ENCODE measurements at places on chromosomes 7 and 10.

- DNase-seq, result no peak
Measured at GRCh38 chr10:95508730-95509129, 52.4 kb downstream of the SORBS1 start.

DNA sequence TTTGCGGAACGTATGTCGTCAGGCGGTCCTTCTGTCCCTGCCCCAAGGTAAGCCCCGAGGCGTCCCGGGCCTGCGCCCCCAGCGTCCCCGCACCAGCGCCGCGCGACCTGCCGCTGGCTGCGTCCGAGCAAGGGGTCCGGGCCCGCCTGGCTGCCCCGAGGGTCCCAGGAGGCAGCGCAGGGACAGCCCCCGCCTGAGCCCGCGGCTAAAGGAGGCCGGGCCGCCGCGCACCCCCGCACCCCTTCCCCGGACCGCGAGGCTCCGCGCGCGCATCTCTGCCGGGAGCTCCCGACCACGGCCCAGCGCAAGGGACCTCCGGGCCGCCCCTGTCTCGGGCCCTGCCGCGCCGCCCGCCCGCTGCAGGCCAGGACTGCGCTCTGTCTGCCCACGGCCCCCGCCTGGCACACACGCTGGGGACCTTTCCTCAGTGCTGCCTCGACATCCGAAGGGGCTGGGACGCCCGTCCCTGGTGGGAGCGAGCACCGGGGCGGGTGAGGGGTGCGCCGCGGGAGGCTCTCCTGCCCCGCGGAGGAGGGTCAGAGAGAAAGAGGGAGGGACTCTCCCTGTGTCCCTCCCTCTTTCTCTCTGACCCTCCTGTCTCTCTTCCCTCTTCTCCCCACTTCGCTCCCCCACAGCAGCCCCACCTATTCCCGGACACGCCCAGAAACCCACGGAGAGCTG is 25.0 kb downstream of the SHH start:
- DNase-seq, result no peak

- no peak for DNase-seq
Measured at GRCh38 chr10:65231148-65231547, 1694.7 kb upstream of the LRRTM3 start.

- DNase-seq, result no peak
Measured at GRCh38 chr7:92632791-92633190, 42.6 kb upstream of the FAM133B start.

GRCh38 chr7:142805350-142806021 is 34.7 kb downstream of the PRSS2 start:
- no peak for DNase-seq

DNA sequence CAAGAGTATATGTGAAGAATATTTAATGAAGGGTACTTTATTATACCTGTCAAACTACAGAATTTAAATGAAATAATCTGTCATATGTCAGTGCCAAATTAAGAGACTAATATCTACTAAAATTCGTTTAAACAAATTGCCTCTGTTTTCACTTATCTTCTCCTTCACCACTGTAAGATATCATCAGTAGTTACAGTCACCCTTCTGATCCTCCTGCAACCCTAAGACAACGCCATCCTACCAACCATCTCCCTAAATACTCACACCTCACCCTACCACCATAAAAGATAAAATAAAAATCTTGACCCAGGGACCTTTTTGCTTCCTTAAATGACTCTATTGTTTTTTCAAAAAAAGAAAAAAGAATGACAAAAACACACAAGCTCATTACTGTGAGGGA is 20.8 kb downstream of the EZH2 start:
- DNase-seq, result no peak

GRCh38 chr7:101102026-101102425 is 16.7 kb downstream of the TRIM56 start:
- no peak for DNase-seq

- no peak for DNase-seq
Measured at GRCh38 chr7:116212869-116213268, 2.5 kb downstream of the TES start.

GRCh38 chr10:71783917-71784678 is 10.8 kb upstream of the VSIR start:
- DNase-seq, result no peak

DNA sequence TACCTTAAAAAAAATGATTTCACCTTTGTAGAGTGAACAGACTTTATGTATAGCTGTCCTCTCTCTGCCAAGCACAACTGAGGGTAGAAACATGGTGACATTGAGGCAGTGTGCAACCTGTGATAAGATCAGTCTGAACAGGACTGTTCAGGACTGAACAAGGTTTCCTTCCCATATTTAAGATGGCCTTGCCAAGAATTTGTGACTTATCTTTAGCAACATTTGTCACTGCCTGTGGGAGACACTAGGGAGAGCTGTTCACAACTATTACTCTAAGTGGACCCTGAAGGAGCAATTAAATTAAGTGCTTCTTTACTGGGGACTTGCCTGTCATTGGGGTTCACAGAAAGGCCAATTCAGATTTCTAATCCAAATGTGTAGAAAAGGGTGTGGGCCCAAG is 6.7 kb downstream of the OR13A1 start:
- DNase-seq, result peak; percentile 82

GRCh38 chr7:16697507-16698199 is 51.7 kb downstream of the BZW2 start:
- DNase-seq, result no peak

- no peak for DNase-seq
Measured at GRCh38 chr7:40205992-40206391, 71.2 kb downstream of the SUGCT start.

GRCh38 chr7:5589819-5590595 is 166.4 kb upstream of the TNRC18 start:
- no peak for DNase-seq

DNA sequence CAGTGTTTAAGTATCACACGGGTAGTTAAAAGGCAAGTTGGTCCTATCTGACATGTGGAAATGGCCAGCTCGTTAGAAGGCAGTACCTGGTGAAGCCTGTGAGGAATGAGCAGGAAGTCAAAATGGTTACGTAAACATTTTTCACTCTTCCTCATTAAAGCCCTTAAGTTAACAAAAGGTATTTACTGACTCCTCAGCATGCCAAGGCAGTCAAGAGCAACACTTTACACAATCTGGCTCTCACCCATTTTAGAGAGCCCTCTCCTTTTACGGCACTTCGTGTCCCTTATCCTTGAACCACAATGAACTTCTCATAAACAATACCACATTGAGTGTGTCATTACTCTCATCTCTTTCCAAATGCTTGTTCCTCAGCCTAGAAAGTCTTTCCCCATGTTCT is 11.0 kb upstream of the RSBN1L start:
- peak; percentile 61 for DNase-seq

- DNase-seq, result no peak
Measured at GRCh38 chr10:29130190-29130673, 158.6 kb upstream of the LYZL1 start.

- DNase-seq, result no peak
Measured at GRCh38 chr7:1646957-1647891, 22.9 kb upstream of the ELFN1 start.

GRCh38 chr10:129056734-129057689 is 410.0 kb upstream of the MGMT start:
- no peak for DNase-seq

GRCh38 chr7:27203964-27204594 is 4.2 kb upstream of the HOXA13 start:
- no peak for DNase-seq

- peak; percentile 53 for DNase-seq
Measured at GRCh38 chr7:2873686-2874551, 29.8 kb upstream of the GNA12 start.

DNA sequence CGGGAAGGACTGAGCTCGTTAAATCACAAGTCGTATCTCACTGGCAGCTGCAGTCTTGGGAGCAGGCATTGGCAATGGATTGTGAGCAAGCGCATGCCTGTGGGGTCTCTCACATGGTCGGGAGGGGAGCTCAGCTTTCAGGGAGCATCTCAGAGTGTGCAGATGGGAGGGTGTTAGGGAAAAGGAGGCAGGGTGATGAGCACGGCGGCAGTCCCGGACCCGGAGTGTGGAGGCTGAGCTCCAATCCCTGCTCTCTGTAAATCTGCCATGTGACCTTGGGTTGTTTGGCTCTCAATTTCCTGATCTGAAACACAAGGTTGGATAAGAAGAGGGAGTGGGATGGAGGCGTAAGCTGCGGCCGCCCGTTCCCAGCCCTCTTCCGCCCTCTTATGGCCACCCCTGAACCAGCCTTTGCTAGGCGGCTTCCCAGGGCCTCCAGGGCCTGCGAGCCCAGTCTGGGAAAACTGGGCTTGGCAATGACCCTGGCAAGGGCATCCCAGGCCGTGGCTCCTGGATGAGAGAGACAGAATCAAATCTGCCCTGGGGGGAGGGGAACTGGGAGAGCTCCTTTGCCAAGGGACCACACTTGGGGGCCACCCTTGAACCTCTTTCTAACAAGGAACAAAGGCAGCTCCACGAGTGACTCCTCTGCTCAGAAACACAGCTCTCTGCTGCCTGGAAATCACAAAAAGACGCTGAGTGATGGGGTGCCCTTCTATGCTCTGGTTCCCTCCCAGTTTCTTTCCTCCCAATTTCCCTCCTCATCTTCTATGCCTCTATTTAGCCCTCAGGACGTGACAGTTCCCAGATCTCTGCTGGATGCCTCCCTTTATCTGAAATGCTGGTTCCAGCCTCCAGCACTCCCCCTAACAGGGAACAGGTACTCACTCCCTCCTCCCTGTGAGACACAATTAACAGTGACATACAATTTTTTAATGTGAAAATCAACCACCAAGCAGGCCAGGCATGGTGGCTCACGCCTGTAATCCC is 41.7 kb upstream of the LOXL4 start:
- DNase-seq, result peak; percentile 81

DNA sequence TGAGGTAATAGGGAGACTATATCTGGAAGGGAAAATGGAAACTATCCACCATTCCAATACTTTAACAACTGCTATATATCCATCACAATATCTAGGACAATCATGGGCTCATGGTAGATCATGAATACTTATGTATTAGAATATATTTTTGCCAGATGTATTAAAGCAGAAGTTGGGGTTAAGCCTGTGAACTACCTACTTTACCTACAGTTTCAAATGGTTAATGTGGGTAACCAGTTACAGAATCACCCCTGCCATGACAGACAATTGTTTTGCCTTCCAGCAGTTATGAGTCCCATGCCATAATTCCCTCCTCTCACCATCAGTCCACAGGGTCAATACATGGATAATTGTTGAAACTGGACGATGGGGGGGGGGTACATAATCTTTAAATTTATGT is 29.9 kb upstream of the RAPGEF5 start:
- DNase-seq, result no peak

DNA sequence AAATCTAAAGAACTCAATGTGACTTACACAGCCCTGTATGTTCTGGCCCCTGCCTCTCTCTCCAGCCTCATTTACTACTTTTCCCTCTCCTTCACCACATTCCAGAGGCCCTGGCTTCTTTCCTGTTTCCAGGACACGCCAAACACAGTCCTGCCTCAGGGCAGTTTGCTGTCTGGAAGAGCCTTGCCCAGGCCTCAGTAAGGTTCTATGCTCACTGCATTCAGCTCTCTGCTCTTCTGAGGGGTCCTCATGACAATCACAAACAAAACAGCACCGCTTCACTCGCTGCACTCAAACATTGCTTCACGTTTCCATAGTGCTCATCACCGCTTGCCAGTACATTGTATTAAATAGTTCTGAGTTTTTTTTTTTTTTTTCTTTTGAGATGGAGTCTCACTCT is 35.1 kb upstream of the GARS1 start:
- no peak for DNase-seq

DNA sequence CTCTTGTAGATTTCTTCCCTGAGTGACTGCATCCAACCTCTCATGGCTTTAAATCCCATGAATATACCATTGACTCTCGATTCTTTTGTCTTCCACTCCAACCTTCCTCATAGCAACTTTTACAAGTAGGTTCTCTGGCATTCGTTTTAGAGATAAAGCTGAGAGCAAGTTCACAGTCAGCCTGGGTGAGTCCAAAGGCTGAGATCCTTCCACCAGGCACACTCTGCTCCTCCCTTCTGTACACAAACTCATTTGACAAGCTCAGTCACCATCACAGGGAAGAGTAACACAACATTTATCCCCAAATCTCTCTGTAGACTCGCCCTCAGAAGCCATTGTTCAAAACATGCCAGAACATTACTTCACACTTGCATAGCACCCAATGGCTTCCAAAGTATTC is 10.9 kb downstream of the CTTNBP2 start:
- no peak for DNase-seq

GRCh38 chr7:13702251-13702650 is 287.2 kb downstream of the ETV1 start:
- no peak for DNase-seq

- peak; percentile 61 for DNase-seq
Measured at GRCh38 chr7:30222515-30223215, 61.7 kb upstream of the ZNRF2 start.

- DNase-seq, result peak; percentile 73
Measured at GRCh38 chr7:95246831-95247370, 77.4 kb downstream of the PON1 start.

DNA sequence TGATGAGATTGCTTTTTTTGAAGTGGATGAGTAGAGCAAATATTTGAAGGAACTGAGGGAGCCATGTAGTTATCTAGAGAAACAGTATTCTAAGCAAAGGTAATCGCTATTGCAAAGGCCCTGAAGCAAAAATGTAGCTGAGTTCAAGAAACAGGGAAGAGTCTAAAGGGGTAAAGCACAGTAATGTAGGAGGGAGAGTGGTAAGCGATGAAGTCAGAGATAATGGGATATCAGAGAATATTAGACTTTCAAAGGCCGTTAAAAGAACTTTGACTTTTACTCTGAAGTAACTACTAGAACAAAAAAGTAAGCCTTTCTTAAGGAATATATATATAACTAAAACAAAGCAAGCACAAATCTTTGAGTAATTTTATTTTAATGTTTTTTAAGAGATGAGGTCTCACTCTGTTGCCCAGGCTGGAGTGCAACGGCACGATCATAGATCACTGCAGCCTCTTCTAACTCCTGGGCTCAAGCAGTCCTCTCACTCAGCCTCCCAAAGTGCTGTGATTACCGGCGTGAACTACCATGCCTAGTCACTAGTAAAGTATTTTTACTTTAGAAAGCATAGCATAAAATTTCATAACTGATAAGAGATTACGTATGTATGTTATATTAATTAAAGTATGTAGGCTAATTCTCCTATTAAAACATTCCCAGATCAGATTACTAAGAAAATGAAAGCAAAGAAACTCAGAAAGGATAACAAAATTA is 61.7 kb upstream of the OIT3 start:
- no peak for DNase-seq

GRCh38 chr7:117129521-117129955 is 176.2 kb downstream of the ST7 start:
- DNase-seq, result no peak

GRCh38 chr10:74121368-74121767 is 29.3 kb downstream of the AP3M1 start:
- DNase-seq, result no peak

Data from suppressor macrophage (primary cell).